ENCODE measurements at places on chromosomes 3 and 15.

- DNase-seq = no peak
These were observed 451 bp downstream of the CCR5AS start for GRCh38 chr3:46406443-46406787.

DNA sequence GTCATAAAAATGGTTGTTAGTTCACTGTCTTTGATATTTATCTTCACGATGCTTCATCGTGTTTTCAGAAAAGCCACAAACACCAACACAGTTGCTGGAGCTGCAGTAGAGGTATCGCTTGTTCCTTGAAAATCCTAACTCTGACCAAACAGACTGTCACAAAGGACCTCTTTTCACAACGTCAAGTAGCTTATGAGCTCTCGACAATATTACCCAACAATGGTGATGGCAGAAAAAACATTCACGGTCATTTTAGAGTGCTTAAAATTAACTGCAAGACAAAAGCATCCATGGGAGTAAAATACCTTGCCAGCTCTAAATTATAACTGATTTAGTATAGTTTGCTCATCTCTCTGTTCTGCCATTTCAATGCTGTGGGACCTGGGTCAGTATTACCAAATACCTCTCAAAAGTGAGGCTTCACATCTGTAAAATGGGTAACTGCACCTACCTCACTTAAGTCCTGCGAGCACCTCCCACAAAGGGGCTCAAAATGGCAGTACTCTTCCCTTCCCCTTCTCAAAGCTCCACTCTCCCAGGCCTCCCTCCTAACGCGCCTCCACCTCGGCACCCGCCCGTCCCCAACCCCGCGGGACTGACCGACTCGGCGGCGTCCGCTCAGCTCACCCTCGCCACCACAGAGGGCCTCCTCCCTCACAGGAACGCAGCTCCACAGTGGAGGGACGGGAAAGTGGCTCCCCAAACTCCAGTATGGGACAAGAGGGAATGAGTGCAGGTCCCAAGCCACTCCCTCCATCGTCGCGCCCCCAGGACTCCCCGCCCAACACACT, 546 bp downstream of the TRIM59 start:
- no peak for DNase-seq

DNA sequence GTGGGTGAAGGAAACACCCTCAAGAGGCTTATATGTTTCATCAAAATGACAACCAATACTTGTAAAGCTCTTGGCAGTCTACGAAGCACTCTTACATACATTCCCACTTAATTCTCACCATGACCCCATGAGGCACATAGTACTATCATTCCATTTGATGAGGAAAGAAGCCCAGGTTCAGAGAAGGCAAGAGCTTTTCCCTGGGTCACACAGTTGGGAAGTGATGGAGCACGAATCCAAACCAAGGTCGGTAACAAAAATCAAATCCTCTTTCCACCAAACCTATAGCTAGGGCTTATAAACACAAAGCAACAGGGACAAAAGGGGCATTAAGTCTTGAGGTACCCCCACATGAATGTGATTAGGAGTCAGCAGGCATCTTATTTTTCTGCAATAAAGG, 187.1 kb downstream of the UACA start:
- DNase-seq = no peak

- no peak for DNase-seq
These were observed 14.6 kb downstream of the HEMK1 start for GRCh38 chr3:50583897-50584296.

DNA sequence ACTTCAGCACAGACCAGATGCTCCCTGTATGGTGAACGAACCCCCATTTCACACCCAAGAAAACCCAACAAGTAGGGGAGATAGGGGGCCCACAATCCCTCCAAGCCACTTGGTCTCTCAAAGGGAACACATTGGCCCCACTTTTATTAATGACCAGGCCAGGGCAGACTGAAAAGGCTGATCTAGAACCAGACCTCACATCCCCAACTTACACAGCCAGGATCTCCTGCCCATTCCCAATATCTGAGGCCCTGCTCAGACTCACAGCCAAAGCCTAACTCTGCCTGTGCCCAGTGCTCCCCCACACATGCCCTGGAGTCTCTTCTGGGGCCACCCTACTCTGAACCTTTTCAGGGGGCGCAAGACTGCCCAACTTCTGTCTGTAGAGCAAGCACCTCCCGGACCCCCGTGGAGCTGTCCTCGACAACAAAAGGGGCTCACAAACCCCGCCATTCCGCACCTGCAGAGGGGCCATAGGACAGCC, 1.8 kb downstream of the PLXNB1 start:
- DNase-seq = no peak

- no peak for DNase-seq
These were observed 118.1 kb downstream of the MYO9A start for GRCh38 chr15:71999807-72000206.

GRCh38 chr3:172134352-172134751, 95.0 kb downstream of the FNDC3B start:
- DNase-seq = no peak

DNA sequence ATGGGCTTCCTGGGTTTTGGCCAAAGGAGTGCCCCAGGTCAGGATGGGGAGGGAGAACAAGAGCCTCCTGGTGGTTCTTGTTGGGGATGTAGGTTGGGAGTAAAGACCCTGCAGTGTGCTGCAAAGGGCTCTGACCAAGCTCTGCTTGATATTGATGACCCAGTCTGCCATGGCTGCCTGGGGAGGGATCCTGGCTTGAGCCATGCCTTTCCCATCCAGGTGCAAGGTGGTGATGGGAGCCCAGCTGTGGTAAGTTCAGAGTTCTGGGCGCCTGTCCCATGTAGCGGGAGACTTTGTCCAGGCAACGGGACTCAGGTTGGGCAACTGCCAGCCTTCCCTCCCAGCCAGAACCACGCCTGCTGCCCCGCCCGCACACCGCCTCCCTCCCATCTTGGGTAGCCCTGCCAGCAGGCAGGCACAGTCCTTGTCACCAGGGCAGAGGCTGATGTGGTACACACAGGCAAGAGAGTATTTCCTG, 2.6 kb downstream of the GNAI2 start:
- no peak for DNase-seq

GRCh38 chr3:62329971-62330370, 43.4 kb downstream of the FEZF2 start:
- no peak for DNase-seq

- DNase-seq = no peak
These were observed 79.1 kb upstream of the MEF2A start for GRCh38 chr15:99486371-99487336.

GRCh38 chr3:29384640-29385039, 103.8 kb downstream of the RBMS3 start:
- no peak for DNase-seq

DNA sequence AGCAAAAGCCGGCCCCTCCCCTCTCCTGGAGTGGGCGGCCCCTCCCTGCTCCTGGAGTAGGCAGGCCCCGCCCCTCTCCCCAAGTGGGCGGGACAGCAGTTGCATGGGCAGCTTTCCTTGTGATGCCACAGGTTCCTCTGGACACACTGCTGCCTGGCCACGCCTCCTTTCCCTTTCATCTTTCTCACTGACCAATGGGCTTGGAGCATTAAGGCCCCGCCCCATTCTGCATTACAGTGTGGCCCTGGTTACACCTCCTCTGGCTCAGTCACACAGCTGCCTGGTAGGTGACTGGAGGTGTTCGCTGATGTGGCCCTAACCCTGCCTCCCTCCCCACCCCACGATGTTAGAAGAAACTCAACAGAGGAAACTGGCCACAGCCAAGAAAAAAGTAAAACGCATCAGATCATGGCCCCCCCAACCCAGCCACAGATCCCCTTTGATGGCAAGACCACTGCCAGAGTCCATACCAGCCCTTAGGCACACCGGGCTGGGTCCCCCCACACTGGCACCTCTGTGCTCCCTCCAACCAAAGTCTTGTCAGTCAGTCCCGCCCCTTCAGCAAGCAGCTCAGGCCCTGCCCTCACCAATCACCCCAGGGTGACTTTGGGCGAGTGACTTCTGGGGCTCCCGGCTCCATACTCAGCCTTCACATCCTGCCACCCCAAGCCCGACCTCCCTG, 84.3 kb downstream of the ADAMTS7 start:
- DNase-seq = no peak

DNA sequence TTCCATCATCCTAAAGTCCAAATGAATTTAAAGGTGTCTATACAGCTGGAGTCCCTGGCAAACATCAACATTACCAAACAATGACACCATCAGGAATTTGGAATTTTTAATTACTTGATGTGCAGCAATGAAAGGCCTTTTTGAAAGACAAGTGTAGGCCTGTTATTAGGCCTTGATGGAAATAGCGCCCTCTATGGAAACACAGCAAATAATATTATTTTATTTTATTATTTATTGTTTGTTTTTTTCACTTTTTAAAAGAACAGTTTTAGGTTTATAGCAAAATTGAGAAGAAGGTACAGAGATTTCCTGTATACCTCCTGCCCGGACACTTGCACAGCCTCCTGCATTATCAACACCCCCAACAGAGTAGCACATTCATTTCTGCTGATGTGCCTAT, 18.1 kb upstream of the OR5AC2 start:
- no peak for DNase-seq

- no peak for DNase-seq
These were observed 151.4 kb downstream of the SCAPER start for GRCh38 chr15:76753771-76754170.

DNA sequence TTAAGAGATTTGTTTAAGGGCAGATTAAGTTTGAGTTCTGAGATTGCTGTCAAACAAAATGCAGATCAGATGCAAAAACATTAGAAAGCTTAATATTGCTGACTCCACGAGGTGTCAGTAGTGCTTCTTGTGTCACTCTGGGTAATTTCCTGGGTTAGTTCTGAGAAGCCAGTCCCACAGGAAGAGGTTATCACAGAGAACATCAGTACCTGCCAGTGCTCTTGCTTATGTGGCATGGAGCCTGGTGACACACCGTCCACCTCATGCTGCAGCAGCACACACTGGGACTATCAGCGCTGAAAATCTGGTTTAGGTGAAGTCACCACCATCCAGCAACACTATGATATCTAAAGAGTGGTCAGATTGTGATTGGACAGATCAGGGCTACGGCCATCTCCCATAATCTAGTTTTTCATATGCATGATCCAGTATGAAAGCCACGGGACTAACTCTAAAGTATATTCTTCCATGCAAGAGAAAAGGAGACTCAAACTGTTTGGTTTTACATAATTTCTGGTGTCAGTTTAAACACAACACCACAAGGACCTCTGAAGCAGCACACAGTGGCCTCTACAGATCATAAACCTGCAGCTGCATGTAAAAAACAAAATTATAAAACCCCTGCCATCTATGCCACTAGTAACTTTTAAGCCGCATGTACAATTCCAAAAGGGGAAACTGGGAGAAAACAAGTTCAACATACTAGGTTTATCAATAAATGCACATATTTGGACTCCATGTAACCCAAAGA, 36.1 kb upstream of the MYO5C start:
- peak; percentile 26 for DNase-seq

DNA sequence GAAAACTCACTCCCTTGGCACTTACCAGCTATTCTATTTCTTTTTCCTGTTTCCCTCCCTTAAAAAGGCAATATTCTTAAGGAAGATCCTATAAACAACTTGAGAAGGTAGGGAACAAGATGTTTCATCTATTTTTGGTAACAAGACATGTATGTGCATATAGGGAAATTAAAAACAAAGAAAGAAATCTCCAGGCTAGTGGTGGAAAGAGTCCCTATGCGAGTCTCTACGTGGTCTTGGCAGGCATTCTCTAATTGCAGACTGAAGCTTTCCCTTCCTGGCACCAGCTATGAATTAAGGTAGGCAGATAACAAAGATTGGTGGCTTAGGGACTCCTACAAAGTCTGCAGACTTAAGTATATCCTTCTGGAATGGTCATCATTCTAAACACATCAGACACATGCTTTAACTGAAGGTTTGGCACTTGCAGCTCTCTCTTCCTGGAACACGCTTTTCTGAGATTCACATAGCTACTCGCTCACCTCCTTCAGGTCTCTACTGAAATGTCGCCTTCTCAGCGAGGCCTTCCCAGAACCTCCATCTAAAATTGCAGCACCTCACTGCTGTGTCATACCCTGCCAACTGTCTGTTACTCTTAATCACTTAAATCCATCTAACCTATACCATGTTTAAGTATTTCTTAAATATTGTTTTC, 336.0 kb downstream of the VGLL3 start:
- DNase-seq = no peak

DNA sequence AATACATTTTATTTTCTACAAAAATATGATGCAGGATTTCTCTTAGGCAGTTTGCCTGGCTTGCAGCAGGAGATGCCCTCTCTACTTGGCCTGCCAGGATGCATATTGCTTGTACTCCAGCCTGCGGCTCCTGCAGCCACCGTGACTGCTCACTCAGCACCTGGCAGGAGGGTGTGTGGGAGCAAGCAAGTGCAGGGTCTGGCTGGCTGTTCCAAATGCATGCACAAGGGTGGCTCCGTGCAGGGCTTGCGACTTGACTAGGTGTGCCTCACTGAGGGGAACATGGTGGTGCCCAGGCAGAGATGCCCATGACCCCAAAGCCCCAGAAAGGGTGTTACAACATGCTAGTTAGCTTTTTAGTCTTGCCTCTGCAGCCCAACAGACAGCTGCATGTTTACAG, 1240.2 kb upstream of the ALCAM start:
- no peak for DNase-seq

GRCh38 chr3:58062472-58062871, 54.2 kb downstream of the FLNB start:
- DNase-seq = no peak

- no peak for DNase-seq
These were observed 31.3 kb upstream of the LYSMD4 start for GRCh38 chr15:99764522-99764921.

GRCh38 chr15:73818308-73818985, 54.9 kb upstream of the TBC1D21 start:
- no peak for DNase-seq

GRCh38 chr3:170726976-170727661, 141.2 kb upstream of the SLC7A14 start:
- DNase-seq = no peak
